GM23248 (cell line): ENCODE measurements at places on chromosomes 11 and 22. TPM values are rescaled to one million over a fixed set of nuclear protein-coding genes. Genes with fewer than 3 reads are reported as not detected.

The SCN4B gene
- not detected in 2 replicates for total RNA-seq

DNA sequence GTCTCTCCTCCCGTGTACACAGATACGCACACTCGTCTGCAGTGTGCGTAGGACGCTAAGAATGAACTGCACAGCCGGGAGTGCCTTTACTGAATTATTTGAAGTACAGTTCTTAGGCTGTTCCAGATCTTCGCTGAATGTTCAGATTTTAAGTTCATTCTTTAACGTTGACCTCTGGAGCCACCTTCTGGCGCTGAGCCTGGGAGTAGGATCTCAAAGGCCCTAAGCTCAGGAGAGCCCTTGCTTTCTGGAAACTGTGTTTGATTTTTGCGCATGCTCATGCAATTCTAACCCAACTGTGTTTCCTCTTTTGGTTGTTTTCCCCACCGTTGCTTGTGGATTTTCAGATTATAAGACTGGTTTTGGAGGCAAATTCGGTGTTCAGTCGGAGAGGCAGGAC is 22.8 kb downstream of the CTTN start:
- DNase-seq: no peak

DNA sequence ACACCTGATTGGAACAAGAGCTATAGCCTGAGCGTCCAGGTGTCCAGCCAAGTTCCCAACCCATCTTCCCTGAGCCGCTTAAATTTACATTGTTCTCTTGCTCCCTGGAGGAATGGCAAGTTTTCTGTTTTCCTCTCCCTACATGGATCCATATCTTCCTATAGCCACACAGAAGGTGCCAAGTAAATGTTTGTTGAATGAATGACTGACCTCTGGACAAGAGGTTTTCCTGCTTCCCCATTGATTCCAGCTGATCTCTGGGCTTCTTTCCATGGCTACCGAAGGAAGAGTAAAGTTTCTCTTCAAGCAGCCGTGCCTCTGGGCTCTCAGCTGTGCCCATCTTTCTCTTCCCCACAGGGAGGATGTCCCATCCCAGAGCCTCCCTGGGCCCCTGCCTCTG is 107.5 kb downstream of the MICAL2 start:
- no peak for DNase-seq

GRCh38 chr11:113773092-113773415 is 438 bp downstream of the ZW10 start:
- peak; percentile 62 for DNase-seq

GRCh38 chr11:75468534-75469340 is 35.7 kb upstream of the KLHL35 start:
- peak; percentile 41 for DNase-seq

GRCh38 chr22:43168471-43169309 is 17.3 kb downstream of the TSPO start:
- DNase-seq: peak; percentile 76

- DNase-seq: no peak
Observed at GRCh38 chr22:25791556-25791955, 49.6 kb downstream of the MYO18B start.

The JAML gene
- not detected in 2 replicates for total RNA-seq

DNA sequence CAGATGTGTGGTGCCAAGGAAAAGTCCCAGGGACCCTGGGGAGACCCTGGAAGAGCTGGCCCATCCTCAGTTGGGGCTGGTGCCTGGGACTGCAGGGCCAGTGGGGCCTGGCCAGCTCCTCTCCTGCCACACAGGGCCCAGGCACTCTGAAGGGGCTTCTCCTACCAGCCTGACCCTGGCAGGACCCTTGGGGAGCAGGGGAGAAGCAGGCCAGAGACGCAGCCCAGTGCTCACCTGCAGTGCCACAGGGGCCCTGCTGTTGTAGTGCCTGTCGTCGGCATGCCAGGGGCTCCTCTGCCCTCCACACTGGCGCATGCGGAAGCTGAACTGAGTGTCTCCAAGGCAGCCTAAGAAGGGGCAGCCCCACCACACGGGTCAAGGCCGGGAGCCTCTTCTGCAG is 9.1 kb downstream of the DENND6B start:
- DNase-seq: no peak

DNA sequence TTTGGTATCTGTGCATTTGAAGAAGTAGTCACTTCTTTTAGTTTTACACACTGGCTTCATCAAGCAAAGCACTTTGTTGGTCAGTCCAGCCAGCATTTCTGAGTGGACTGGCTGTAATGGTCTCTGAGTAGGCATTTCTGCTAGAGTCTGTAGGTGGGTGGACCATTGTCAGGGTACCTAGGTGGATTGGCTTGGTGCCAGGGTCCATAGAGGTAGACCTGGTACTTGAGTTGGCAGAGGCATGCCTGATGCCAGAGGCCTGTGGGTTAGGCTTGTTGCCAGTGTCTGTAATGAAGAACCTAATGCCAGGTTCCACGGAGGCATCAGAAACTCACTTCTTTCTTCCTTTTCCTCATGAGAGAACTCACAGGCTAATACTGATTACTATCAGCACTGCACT is 157.9 kb upstream of the C11orf87 start:
- DNase-seq: no peak

- DNase-seq: peak; percentile 51
Observed at GRCh38 chr11:3609416-3610265, 32.2 kb downstream of the ART5 start.

The PNPLA5 gene
- not detected in 2 replicates for total RNA-seq
